ENCODE measurements at places on chromosomes 11 and 22.

- DNase-seq = peak; percentile 96
Observed at GRCh38 chr11:62727165-62727871, at the start of gene HNRNPUL2. HNRNPUL2 (minus strand) TSS chr11:62727457; CDS start chr11:62727156, 301 bp downstream.

GRCh38 chr11:90250970-90251369 lies 28.1 kb upstream of the CHORDC1 start:
- DNase-seq = no peak

DNA sequence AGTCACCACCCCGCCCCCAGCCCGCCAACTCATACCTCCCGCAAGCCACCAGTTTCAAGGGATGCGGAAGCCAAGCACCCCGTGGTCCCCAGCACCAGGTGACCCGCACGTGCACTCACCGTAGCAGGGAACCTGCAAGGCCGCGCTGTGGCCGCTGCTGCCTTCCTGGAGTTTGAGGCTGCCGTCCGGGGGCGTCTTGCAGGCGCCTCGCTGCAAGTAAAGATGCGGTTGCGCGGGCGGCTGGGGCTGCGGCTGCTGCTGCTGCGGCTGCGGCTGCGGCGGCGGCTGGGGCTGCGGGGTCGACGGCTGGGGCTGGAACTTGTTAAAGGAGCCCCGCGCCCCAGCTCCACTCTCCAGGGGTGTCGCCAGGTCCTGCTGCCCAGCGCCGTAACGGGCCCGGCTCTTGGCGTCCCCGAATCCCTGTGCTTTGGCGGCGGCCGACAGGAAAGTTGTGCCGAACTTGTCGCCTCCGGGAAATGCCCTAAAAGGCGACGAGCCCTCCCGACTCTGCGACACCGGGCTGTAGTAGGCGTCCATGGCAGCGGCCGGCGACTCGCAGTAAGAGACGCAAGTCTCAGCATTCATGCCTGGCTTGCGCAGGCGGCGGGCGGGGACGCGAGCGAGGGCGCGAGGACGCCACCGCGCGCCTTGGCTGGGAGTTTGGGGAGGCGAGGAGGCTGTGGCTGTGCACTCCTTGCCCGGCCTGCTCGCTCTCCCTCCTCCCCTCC lies at the start of gene ALX4:
Gene ALX4, minus strand, starts transcription at position 662 of the 728 bp plus-strand sequence. Its CDS starts 77 bp downstream, at position 585.
- no peak for DNase-seq

DNA sequence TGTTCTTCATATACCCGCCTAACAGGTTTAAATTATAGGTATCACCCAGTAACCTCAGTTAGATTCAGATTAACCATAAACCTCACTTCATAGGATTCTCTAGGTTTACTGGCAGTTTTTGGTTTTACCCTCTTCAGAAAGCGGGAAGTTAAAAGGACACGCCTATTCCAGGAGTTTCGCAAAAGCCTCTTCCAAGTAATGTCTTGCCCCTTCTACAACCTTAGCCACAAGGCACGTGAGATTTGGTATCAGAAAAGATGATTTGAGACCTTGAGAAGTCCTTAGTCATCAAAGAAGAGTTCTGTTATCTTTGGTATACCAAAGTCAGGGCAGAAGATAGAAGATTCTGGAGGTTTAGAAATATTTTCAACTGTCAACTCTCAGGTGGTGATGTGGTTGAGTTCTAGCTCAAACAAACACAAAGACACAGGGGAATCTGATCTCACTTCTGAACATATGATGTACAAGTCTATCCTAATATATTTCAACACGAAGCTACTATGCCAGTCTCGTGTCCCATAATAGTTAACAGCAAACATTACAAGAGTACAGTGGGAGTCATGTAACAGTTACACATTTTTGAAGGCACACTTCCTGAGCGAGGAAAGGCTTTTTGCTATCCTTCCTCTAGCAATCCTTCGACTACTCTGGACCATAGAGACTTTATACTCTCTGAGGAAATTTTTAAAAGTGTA lies 103.5 kb downstream of the USP35 start:
- DNase-seq = no peak

GRCh38 chr22:46833228-46833627 lies 70.8 kb downstream of the TBC1D22A start:
- DNase-seq = no peak

DNA sequence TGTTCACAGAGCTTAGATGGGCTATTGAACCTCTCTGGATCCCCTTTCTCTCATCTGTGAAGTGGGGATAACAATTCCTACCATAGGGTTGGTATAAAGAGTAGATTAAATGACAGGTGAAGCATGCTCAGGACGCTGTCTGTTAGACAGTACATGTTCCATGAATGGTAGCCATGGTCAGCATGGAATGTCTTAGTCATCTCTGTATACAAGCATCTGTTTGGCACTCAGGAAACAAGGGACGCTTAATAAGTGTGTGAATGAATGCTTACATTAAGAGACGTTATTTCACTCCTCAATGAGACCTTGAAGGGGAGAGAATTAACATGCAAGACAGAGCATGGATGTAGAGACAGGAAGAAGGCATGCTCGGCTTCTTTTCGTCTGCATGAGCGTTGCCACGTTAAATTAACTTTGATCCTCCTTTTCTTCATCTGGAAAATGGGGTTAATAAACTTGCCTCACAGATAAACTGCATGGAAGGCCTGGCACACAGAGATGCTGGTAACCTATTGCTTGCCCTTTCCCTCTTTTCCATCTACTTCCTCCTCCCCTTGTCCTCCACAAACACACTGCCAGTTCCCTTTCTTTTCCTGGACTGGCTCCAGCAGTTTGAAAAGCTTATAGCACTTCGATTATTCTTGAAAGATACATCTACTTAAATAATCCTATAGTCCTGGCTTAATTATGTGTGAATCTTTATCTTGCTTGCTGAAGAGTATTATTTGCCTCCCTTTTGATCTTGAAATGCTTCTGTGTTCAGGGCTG lies 267.2 kb upstream of the MTNR1B start:
- DNase-seq = no peak
